Activated naive CD8-positive, alpha-beta T cell treated with anti-CD3 and anti-CD28 coated beads, Interleukin-2, amount 10 ng/mL, durations not matched to agents 7 days and 5 days (primary cell): ENCODE measurements at places on chromosomes 6 and 20.

- DNase-seq: no peak
Observed at GRCh38 chr6:143130928-143131327, 70.2 kb downstream of the AIG1 start.

GRCh38 chr20:61572789-61573188 lies 320.7 kb downstream of the CDH4 start:
- no peak for DNase-seq

GRCh38 chr20:15061955-15062354 lies 724.5 kb upstream of the FLRT3 start:
- DNase-seq: no peak

GRCh38 chr6:102686461-102686860 lies 1293.0 kb downstream of the GRIK2 start:
- DNase-seq: no peak

- DNase-seq: no peak
Observed at GRCh38 chr6:117681162-117681741, 6.0 kb downstream of the NUS1 start.

DNA sequence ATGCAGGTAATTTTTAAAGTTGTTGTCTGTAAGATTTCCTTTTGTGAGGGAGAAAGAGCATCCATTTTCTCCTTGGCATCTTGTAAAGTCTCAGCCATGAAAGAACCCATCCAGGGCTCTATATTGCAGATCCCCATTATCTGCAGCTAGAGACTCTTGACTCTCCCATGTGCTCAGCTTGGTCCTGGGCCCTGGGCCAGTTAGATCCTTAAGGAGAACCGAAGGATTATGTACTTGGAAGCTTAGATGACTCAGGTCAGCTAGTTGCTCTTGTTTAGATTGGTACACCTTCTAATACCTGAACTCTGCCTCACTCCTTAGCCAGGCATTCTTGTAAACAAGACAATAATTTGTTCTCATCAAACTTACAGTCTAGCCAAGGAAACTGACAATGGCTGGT lies 1617.6 kb downstream of the KHDRBS2 start:
- DNase-seq: no peak

- DNase-seq: no peak
Observed at GRCh38 chr6:169288591-169288990, 34.9 kb upstream of the THBS2 start.

- no peak for DNase-seq
Observed at GRCh38 chr6:162488444-162488843, 239.1 kb downstream of the PRKN start.

- DNase-seq: no peak
Observed at GRCh38 chr6:16804546-16805242, 43.4 kb upstream of the ATXN1 start.

DNA sequence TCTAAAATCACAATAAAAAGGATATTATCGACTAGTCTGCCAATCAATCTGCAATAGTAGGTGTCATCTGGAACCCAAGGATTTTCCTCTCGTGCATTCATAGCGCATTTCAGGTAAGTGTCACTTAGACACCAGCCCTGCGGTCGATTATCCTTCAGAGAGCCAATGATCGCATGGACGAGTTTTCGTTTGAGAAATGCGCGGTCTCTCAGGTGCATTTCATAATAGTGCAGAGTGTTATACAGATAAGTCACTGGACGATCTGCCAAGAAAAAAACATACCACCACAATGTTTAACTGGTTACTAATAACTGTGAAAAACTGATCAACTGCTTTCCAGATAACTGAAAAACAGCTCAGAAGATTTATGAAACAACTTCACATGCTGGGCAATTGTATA lies 21.0 kb downstream of the ARG1 start:
- DNase-seq: no peak
